ENCODE measurements at places on chromosomes 13 and 19.

DNA sequence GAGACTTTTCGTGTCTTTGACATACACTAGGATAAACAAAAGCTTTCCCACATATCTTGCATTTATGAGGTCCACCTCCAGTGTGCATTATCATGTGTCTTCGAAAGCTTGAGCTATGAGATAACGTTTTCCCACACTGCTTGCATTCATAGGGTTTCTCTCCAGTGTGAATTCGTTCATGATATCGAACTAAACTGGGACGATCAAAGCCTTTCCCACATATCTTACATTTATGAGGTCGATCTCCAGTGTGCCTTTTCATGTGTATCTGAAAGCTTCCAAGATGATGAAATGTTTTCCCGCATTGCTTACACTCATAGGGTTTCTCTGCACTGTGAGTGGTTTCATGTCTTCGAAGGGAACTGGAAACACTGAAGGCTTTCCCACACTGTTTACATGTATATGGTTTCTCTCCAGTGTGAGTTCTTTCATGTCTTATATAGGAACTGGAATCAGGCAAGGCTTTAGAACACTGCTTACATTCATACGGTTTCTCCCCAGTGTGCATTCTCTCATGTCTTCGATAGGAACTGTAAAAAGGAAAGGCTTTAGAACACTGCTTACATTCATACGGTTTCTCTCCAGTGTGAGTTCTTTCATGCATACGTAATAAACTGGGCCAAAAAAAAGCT lies 14.5 kb downstream of the ZNF563 start:
- no peak for DNase-seq

GRCh38 chr19:11425719-11426457 lies 6.8 kb upstream of the RGL3 start:
- no peak for DNase-seq

DNA sequence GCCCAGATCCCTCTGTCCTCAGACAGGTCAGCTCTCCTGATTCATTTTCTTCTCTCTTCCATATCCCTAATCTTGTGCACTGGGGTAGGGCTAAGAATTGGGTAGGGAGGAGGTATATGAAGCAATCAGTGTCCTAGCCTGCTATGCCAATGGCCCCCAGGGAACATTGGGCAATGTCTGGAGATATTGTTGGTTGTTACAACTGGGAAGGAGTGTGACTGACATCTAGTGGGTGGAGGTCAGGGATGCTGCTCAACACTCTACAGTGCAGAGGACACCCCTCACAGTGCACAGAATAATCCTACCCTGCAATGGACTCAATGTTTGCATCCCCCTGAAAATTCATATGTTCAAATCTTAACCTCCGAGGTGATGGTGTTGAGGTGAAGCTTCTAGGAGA lies 57.5 kb downstream of the CPAMD8 start:
- no peak for DNase-seq

DNA sequence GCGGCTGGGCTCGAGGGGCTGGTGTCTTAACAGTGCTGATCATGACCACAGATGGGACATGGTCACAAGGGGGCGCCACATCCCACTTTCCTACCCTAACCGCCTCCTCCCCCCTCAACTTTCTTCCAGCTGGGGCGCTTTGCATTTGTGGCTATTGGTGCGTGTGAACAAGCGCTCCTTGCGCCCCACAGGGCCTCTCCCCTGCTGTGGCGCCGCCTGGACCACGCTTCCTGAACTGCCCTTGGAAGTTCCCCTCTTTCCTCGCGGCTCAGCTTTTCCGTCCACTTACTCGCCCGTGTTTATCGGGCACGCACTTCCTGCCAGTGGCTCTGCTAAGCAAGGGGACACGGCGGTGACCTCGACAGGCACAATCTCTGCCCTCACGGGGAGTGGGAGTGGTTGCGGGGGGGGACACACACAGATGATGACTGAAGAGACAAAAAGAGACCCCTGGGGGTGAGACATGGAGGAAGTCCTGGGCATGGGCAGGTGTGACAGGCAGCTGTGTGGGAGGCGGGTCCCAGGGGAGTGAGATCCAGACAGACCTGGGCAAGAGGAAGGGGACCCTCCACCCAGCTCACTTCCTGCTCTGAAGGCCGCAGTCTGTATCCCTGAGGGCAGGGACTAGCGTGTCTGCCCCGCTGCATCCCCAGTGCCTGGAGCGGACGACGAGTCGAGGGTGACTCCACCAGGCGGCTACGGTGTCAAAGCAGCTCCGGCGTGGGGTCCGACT lies 40.3 kb downstream of the ZNF787 start:
- no peak for DNase-seq

- peak; percentile 38 for DNase-seq
These were observed at the start of gene CCNE1 for GRCh38 chr19:29811125-29812079. TSS of gene CCNE1 (plus strand) at chr19:29811991. CDS start at chr19:29812556, 565 bp downstream.

DNA sequence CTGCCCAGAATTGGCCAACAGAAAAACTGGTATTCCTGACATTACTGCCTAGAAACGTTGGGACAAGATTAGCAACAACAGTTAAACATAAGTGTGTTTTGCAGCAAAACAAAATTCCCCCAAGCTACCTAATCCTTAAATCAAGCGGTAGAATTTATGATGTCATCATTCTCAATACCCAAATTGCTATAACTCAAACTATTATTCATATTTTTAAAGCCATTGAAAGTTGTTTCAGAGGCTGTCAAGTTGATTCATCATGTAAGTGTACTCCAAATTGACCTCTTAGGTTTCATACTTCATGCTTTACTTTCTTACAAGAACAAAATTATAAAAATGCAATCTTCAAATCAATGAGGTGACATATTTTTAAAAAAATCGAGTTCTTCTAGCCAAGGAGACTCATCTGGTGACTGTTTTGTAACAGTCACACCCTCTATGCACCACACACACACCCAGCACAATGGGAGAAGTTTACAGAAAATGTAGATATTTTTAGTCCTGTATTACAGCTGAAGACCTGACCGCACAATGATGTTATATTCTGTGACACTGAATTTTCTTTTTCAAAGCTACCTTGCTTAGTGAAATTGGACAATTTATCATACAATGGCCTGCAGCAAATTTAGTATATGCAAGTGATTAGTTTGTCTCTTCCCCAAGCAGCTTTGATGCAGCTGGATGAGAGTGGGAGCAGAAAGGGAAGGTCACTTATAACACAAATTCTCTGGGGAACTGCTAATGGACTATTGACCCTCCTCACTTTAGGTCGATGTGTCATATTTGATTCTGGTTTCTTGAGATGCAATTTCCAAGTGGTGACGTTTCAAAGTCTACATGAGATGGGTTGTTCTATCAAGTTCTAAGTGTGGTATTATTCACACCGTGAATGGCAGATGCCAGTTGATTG lies 345.3 kb upstream of the OBI1 start:
- no peak for DNase-seq

GRCh38 chr13:30395192-30396158 lies 26.8 kb upstream of the UBE2L5 start:
- DNase-seq = peak; percentile 56

- no peak for DNase-seq
These were observed 5.5 kb downstream of the EPS8L1 start for GRCh38 chr19:55080968-55081769.

- DNase-seq = no peak
These were observed 33.9 kb downstream of the KL start for GRCh38 chr13:33050161-33050560.

- DNase-seq = no peak
These were observed 3.1 kb upstream of the OLFM2 start for GRCh38 chr19:9939301-9939913.

- DNase-seq = peak; percentile 25
These were observed 943 bp downstream of the SLAIN1 start for GRCh38 chr13:77698201-77699058.

- DNase-seq = no peak
These were observed 266.1 kb downstream of the TSHZ3 start for GRCh38 chr19:31083105-31083504.

DNA sequence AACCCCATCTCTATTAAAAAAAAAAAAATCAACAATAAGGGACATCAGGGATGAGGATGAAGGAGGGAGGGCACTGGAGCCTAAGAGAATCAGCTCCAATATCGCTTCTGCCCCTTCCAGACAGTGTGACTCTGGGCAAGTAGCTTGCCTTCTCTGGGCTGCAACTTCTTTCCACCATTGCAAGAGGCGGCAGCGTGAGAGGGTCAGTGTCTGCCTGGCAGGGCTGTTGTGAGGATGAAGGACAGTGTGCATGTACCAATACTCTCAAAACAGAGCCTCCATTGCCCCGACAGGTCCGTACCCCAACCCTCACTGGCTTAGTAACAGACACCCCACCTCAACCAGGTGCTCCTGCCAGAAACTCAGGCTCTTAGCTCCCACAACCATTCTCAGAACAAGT lies 15.3 kb upstream of the LENG8 start:
- DNase-seq = no peak

DNA sequence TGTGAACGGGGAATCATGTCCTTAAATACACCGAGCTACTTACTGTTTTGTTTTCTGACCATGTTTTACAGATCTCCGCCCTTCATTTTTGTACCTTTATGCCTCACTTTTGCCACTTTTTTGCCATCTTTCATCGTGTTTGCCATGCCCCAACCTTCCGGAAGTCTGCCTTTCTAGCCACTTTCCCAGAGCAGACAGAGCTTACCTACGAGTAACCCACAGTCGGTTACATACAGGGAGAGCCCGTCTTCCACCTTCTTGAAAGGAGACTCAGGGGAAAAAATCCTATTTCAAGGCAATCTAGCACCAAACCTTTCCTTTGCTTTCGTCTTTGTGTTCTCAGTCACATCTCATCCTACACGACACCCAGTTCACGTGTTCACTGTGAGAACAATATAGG lies 26.1 kb downstream of the RFPL4AL1 start:
- DNase-seq = no peak

- no peak for DNase-seq
These were observed 7.1 kb downstream of the UBE2S start for GRCh38 chr19:55400281-55401087.

GRCh38 chr13:111404746-111405145 lies 84.3 kb downstream of the TEX29 start:
- no peak for DNase-seq

GRCh38 chr13:113786262-113786841 lies 27.3 kb downstream of the TMEM255B start:
- no peak for DNase-seq

DNA sequence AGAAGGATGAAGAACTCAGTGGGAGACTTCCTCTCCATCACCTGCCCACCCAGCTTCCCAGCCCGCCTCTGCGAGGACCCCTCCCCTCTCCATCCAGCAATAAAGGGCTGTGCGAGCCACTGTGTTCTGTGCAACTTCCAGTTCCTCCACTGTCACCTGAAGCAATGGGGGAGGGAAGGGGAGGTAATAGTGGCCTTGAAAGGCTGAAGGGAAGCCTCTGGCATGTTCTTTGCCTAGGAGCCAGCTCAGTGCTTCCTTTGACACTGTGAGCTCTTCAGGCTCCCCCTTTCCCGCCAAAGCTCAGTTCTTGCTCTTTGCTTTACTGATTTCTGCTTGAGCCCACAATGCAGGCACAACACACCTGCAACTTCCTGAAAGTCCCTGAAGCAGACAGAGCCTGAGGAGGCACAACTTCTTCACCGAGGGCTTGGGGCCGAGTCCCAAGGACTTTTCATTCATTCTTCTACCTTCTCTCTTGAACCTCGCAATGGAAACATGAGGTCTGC lies 73.2 kb upstream of the DOCK9 start:
- DNase-seq = no peak

DNA sequence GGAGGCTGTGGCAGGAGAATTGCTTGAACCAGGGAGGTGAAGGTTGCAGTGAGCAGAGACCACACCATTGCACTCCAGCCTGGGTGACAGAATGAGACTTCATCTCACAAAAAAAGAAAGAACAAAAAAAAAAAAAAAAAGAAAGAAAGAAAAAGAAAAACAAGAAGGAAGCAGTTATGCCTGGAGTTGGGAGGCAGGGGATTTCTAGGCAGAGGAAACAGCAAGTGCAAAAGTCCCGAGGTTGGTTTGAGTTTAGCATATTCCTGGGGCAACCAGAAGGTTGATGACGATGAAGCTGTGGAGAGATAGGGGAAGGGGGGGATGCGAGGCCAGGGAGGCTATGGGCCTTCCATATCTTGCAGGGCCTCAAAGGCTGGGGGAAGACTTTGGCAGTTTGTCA lies 11.5 kb upstream of the EML2 start:
- no peak for DNase-seq

GRCh38 chr19:58279925-58280316 lies 1.2 kb downstream of the ZNF8 start:
- DNase-seq = no peak

GRCh38 chr19:37007587-37008220 lies 70.5 kb upstream of the ZNF420 start:
- DNase-seq = peak; percentile 48

- DNase-seq = no peak
These were observed 24.2 kb downstream of the GAS6 start for GRCh38 chr13:113839536-113840204.

GRCh38 chr13:60226507-60226906 lies 62.8 kb upstream of the DIAPH3 start:
- DNase-seq = peak; percentile 5

DNA sequence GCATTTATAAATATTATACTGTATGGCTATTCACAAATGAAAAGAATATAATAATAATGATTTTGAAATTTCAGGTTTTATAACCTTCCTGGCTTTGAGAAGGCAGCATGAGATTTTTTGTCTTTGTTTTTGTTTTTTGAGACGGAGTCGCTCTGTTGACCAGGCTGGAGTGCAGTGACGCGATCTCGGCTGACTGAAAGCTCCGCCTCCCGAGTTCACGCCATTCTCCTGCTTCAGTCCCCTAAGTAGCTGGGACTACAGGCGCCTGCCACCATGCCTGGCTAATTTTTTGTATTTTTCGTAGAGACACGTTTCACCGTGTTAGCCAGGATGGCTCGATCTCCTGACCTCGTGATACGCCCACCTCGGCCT lies 64.1 kb downstream of the ZNF429 start:
- DNase-seq = no peak

DNA sequence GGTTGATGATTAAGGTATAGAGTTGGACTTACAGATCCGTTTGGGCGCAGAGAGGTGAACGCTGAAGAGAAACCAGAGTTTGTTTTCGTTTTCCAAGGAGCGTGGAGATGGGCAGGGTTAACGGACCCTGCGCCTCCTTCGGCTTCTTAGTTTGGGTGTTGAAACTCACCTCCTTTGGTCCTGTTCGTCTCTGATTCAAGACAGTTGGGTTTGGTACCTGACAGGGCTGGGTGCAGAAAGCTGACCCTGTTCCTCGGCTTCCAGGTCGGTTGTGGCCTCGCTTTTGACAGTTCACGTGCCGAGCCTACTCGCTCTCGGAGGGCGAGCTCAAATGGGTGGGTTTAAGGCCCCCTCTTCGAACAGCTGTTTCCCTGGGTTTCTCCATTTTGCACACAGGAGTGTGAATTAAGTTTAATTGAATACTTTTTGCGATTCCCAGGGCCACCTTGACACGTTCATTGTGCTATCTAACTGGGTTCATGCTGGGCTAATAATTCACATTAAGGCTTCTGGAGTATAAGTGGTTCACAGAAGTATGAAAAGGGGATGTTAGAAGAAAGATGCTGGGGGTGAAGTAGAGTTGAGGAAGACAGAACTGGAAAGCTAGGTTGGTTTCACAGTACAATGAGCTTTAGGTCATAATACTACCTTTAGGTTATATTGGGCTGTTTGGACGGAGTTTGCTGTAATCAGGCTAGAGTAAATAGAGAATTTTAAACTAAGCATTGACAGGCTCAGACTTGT lies 638 bp downstream of the USPL1 start:
- DNase-seq = no peak

GRCh38 chr13:89454681-89455080 lies 1783.5 kb downstream of the SLITRK5 start:
- no peak for DNase-seq

- DNase-seq = peak; percentile 46
These were observed at the start of gene F2RL3 for GRCh38 chr19:16888629-16889365. TSS of gene F2RL3 (plus strand) at chr19:16888999. CDS start at chr19:16889190, 191 bp downstream.

- DNase-seq = no peak
These were observed 59.6 kb downstream of the GPALPP1 start for GRCh38 chr13:45048890-45049407.

All from NCI-H510A (cell line).